NCI-H446 (cell line): ENCODE measurements at places on chromosomes 6 and 20.

DNA sequence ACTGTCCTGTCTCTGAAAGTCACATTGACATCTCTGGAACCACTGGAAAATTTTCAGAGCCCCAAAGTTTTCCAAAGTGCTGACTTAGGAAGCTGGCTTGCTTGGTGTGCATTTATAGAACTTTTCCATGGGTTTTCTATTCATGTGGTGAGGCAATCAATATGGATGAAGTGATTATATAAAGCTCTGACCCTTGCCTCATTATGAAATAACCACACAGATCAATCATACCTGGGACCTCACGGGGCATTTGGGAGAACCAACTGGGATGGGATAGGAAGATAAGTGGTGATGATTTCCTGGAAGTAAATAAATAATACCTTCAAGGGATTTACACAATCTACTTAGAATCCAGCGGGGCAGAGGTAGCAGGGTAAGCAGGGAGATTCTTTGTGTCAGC lies 22.9 kb upstream of the SIM1 start:
- DNase-seq = no peak

GRCh38 chr20:50242863-50243609 lies 52.4 kb downstream of the CEBPB start:
- no peak for DNase-seq

DNA sequence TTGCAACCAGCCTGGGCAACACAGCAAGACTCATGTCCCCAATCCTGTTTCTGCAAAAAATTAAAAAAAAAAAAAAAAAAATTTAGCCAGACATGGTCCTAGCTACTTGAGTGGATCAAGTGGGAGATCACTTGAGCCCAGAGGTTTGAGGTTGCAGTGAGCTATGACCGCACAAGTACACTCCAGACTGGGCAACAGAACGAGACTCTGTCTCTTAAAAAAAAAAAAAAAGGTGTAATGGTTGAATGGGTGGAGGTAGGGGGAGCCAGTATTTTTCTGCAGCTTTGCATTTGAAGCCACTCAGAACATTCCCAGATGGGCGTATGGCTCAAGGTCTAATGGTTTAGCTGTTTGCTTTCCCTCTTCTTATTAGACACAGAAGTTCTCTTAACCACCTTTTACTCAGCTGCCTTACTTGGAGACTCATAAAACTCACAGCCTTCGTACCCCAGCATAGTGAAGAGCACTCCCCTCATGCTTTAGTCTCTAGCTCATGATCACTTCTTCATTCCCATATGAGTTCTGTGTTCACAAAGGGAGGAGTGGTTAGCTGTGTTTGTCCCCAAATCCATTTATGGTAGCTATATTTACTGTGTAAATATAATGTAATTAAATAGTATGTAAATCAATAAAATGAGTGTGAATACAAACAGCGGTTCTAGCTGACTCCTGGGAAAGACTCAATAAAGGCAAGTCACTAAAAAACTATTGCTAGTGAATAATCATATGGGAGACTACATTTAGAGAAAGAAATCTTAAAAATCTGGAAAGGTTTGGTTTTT lies 9.0 kb downstream of the FKBP1A start:
- DNase-seq = no peak

DNA sequence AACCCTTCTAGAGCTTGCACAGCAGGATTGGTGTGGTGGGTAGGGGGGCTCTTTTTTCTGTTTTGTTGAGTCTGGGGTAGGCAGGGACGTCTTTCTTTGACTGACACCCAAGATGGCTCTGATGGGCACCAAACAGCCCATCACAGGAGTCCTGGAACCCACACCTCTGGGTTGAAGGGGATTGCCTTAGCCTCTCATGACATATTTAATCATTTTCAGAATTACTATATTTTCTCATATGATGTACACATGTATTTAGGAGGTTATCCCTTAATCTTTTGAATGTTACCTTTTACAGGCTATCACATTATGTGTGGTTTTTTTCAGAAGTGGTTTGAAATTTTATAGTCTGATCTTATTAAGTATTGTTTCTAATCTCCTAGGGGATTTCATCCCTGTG lies 64.6 kb downstream of the RPP40 start:
- no peak for DNase-seq

DNA sequence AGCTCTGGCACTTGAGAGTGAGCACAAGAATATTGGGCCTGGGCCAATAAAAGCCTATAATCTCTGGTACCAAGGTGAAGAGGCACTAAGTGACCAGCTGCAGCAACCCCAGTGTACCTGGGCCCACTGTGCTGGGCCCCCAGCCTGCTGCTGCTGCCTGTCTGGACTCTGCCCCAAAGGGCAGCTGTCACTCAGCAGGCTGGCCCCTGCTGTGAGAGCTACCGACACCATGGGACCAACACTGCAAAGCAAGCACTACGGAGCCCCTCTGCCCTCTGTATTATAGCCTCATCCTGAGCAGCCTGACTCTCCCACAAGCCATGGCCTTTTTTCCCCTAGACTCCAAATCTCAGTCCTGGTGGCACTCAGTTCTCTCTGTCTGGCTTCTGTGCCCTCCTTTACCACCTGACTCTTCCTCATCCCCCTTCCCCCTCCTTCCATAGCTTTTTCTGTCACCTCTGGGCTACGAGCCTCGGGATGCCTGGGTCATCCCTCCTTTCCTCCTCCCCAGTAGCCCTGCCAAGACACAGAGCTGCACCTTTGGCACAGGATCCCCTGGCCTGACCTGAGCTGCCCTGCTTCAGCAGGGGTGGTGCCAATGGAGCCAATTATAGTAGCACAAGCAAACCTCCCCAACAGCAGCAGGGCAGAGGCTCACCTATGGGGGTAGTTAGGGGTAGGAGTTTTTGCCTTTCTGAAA lies 14.2 kb downstream of the RRP36 start:
- DNase-seq = no peak

- DNase-seq = no peak
Observed at GRCh38 chr20:7637184-7637583, 303.1 kb downstream of the HAO1 start.

DNA sequence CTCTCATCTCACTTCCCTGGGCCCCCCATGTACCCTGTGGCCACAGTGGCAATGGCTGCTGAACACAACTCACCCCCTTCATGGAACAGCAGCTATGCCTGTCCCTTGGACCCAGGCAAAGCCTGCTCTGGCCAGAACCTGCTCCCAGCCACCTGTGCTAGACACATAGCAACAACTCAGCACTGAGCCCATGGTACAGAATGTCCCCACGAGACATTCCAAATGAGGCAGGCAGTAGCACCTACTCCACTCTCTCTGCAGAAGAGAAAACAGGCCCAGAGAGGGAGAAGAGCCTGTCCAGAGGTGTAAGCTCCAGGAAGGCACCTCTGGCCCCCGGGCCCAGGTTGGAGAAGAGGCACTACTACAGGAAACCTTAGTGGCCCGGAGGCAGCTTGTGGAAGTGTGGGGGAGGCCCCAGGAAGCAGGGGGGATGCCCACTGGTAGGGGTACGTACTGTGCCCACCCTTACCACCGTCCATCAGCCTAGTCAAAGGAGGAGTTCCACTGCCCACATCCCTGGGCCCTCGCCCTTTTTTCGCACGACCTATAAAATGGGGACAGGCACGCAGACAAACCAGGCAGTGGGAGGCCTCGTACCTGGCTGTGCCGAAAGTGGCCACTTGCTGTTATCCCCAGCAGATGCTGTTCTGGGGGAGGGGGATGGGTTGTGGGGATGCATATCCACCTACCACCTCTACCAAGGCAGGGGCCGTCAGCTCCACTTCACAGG lies 97.2 kb downstream of the ASXL1 start:
- DNase-seq = no peak

DNA sequence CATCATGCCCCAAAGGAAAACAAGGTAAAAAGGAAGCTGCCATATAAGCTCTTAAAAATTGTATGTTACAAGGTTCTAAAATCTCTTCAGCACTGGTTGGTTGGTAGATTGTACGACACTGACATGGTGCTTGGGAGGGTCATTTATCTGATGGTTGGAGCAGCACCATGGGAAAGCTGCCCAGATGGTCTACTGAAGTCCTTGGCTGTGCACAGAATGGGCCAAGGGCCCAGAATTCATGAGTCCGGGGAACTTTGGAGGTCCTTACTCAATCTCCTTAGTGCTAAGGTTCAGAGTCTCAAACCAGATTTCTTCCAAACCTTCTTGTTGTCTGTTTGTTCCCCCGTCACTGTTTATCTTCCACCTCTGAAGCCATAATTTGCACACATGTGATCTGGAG lies 314.4 kb downstream of the ESR1 start:
- DNase-seq = no peak

- no peak for DNase-seq
Observed at GRCh38 chr20:21725892-21726291, 20.4 kb downstream of the PAX1 start.

GRCh38 chr6:111732390-111732789 lies 126.7 kb upstream of the TRAF3IP2 start:
- DNase-seq = no peak

DNA sequence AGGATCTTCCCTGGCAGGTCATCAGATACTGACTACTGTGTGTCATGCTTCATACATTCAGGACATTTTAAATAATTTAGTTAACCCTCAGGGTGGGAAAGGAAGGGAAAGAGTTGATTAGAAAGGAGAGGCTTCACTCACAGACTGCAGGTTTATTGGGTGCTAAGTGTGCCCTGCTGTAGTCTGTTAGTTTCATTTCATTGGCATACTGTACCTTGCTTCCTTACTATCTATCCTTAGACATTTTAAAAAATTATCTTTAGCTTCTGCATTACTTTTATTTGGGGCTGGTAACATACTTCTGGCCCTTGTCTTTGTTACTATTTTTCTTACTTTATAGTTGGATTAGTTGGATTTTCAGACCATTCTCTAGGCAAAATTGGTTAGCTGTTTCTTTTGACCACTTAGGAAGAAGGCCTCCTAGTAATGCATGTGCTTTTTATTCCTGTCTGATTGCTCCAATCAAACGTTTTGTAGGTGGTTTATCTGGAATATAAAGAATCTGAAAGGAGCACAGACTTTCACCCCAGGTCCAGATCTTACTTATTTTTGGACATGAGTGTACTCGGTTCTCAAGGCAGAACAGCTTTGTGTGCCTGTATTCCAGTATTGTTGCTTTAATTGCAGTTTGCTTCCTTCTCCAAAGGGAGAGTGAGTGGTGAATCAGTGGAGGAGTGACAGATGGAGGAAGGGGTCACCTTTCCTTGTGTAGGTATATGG lies 82.7 kb upstream of the PRDM1 start:
- DNase-seq = no peak

- DNase-seq = no peak
Observed at GRCh38 chr20:38804682-38805501, 605 bp upstream of the PPP1R16B start.

DNA sequence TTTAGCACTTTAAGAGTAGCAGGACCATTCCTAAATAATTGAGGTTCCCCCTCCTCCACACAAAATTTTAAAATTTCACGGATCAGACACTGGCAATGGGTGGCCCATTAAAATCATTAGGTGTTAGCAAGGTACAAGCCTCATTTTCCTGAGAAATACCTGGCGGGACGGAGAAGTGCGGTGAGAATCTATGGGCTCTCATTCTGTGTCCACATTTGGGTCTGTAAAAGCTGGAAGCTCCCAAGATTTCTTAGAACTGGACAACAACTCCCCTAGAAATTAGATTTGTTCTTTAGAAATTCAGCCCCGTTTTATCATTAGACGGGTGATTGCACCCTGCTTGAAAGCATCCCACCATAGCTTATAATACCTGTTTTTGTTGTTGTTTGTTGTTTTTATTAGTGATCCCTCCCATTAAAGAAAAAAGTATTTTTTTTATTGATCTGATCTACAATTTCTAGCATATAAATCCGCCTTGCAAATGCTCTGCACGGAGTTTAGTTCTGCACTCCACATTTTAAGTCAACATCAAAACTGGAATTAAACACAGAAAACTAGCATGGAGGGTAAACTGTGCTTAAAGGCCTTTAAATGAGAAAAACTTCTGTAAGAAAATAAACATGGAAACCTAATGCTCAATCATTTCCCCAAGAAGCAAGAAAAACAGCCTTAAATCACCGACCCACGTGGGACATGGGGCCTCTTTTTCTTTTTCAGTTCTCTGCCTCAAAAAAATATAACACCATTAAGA lies 5.7 kb downstream of the SIM1 start:
- DNase-seq = no peak

- DNase-seq = no peak
Observed at GRCh38 chr6:126614642-126615504, 275.0 kb downstream of the CENPW start.

DNA sequence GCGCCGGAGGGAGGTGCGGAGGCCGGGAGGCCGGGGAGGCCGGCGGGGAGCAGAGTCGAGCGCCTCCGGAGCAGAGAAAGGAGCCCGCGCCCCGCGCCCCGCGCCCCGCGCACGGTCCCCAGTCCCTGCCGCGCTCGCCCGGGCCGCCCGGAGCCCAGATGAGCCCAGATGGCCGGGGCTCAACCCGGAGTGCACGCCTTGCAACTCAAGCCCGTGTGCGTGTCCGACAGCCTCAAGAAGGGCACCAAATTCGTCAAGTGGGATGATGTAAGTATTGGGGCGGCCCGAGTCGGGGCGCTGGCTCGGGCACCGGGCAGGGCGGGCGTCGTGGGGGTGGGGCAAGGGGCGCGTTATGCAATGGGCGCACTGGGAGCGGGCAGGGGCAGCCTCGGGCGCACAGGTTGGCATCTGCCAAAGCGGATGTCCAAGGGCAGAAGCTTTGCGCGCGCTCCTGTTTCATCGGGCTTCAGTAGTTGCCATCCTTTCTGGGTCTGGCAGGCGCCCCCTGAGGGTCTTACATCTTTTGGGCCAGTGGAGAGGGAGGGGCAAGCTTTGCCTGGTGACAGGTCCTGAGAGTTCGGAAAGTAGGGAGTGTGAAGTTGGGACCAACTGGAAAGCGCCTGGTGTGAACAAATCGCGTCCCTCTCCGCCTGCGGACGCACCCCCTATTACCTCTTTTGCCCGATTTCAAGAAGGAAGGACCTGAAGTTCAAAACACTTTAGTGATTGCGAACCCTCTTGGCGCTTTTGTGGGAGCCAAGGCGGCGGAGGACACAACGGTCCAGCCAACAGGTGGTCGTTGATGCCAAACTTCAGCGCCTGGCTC lies 631 bp downstream of the PLCB1 start:
- no peak for DNase-seq

DNA sequence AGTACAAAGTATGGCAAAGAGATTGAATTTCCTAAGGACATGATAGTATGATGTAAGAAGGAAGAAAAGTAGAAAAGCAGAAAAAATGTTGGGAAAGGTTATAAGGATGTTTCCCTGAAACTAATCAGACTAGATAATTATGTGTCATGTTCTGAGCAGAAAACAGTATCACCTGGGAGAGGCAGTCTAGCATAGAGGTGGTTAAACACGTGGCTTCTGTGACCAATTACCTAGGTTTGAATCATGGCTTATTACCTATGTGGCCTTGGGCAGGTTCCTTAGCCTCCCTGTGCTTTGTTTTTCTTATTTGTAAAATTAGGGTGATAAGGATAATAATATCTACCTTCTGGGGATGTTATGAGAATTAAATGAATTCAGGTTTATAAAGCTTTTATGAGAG lies 38.0 kb downstream of the SCGN start:
- no peak for DNase-seq
